ENCODE measurements at places on chromosomes 7 and 10. TPM values are rescaled to one million over a fixed set of nuclear protein-coding genes. Genes with fewer than 3 reads are reported as not detected.

Gene EBF3
- 2.6 TPM for total RNA-seq

Gene PON1
- total RNA-seq, result 1.4 TPM

Gene SPDYE1
- 0.69 TPM for total RNA-seq

Gene H2AZ2
- total RNA-seq, result 62.8 TPM

Gene OPALIN
- not detected for total RNA-seq

Gene GIMAP6
- total RNA-seq, result 23.6 TPM

Gene GPRIN2
- 50.5 TPM for total RNA-seq
